ENCODE measurements at places on chromosomes 4 and X. TPM values are rescaled to one million over a fixed set of nuclear protein-coding genes. Genes with fewer than 3 reads are reported as not detected.
A peak's percentile ranks its signal among the peaks of the same experiment; 100 is the strongest.

CENPI gene
- 20.3 TPM for total RNA-seq

GRCh38 chr4:66741081-66741480 lies 804.2 kb downstream of the CENPC start:
- no peak for DNase-seq

DNA sequence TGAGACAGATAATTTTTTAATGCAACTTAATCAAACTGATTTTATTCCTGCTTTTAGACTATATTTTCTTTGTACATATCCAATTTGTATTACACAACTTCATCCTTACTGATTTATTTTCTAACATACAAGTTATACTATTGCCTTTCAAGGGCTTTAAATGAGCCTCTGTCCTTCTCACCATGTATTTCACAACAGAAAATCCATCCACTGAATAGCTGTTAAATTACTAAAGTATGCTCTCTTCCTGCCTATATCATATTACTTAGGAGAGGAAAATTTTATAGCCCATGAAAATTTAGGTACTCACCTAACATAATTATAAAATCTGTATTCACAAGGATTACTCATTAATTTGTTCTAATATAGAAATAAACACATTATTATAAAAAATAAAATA lies 528.6 kb downstream of the ANKRD50 start:
- no peak for DNase-seq

- no peak for DNase-seq
These were observed 188.0 kb upstream of the PACRGL start for GRCh38 chr4:20512033-20512792.

DNA sequence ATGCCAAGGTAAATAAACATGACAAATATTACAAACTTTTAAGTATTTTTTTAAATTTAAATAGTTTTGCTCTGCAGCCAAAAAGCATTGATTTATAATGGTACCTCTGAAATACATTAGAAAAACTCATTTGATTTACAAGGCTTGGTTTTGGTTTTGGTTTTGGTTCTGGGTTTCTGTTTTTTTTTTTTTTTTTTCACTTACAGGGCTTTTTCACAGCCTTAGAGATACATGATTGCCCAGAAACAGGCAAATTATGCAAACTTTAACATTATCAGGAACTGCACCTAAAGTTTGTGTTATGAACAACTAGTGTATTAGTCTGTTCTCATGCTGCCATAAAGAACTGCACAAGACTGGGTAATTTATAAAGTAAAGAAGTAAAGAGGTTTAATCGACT lies 196.4 kb upstream of the DDX53 start:
- DNase-seq = no peak

NHS gene
- total RNA-seq = 2.6 TPM

GRCh38 chrX:24610516-24610915 lies 36.6 kb downstream of the PCYT1B start:
- no peak for DNase-seq

CSAG2 gene
- not detected for total RNA-seq

- no peak for DNase-seq
These were observed 23.4 kb upstream of the STBD1 start for GRCh38 chr4:76282941-76283689.

- DNase-seq = no peak
These were observed 69.5 kb upstream of the GABRA3 start for GRCh38 chrX:152520653-152521052.

GAB1 gene
- total RNA-seq = 16.1 TPM

DNA sequence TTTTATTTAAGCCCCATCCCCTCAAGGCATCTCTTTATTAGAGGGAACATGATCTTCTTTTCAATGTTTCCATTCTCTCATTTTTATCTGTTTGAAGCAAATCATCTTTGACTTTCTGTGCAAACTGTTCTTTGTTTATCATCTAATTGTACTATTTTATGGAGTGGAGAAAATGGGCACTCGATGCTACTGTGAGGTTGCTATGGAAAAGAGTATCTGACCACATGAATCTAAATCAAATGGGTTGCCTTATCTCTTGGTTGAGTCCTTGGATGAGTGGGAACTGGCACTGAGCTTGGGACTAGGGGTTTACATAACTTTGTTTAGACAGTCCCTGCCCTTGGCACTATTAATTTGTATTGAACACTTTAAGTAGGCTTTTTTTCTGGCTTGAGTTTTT lies 9.1 kb downstream of the OCRL start:
- no peak for DNase-seq

P2RY10 gene
- total RNA-seq = not detected

DNA sequence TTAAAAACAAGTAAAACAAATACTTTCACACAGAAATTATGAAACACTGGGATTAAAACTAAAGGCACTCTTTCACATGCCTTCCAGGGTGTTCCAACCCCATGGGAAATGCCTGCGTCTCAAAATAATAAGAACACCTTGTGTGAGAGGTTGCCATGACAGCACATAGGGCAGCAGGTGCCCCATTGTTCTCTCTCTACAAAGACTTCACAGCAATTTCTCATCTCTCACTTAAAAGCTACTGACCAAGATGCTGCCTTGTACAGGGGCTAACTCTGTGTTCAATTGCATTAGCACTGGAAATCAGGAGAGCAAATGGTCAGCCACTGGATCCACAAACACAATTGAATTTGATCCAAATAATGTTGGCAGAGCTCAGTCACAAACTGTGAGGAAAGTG lies 102.5 kb upstream of the GALNTL6 start:
- no peak for DNase-seq

- no peak for DNase-seq
These were observed 1056.7 kb downstream of the STIM2 start for GRCh38 chr4:27917381-27917780.

GRCh38 chr4:159232465-159233106 lies 129.7 kb downstream of the RAPGEF2 start:
- no peak for DNase-seq

HTRA3 gene
- 1.3 TPM for total RNA-seq

RIPPLY1 gene
- not detected for total RNA-seq

- no peak for DNase-seq
These were observed 25.1 kb downstream of the ADAD1 start for GRCh38 chr4:122403861-122404260.

DNA sequence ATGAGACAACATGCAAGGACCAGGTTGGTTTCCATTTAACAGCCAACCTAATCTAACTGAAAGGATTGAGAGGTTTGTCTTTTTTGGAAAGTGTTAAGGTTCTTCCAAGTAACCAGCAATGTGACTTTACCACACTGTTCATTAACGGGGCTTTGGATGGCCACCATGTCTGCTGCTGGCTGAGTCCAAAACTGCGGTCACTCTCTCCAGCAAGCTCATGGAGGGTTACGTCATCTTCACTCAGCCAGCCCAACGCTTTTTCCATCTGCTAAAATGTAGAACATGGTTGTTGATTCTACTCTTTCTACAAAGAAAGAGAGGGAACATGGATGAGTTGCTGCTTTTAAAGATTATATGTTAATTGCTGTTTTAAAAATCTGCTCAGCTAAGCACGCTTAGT lies 11.0 kb downstream of the PKD2 start:
- peak; percentile 70 for DNase-seq

DNA sequence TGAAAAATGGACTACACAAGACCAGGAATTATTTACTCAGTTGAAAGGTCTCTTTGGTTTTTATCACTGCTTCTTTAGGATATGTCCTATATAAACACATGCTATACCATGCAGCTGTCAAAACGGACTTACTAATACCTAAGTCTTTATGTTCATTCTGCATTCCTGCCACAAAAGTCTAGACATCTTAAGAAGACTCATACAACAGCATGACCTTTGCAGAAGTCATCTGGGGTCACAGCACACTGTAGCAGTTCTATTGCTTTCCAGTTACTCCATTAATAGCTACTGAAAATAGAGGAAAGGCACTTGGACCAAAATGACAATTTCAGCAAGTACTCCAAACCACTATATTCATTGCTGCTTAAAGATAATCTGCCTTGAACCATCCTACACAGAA lies 53.2 kb downstream of the DDX60 start:
- no peak for DNase-seq

FBXL5 gene
- total RNA-seq = 157 TPM

DNA sequence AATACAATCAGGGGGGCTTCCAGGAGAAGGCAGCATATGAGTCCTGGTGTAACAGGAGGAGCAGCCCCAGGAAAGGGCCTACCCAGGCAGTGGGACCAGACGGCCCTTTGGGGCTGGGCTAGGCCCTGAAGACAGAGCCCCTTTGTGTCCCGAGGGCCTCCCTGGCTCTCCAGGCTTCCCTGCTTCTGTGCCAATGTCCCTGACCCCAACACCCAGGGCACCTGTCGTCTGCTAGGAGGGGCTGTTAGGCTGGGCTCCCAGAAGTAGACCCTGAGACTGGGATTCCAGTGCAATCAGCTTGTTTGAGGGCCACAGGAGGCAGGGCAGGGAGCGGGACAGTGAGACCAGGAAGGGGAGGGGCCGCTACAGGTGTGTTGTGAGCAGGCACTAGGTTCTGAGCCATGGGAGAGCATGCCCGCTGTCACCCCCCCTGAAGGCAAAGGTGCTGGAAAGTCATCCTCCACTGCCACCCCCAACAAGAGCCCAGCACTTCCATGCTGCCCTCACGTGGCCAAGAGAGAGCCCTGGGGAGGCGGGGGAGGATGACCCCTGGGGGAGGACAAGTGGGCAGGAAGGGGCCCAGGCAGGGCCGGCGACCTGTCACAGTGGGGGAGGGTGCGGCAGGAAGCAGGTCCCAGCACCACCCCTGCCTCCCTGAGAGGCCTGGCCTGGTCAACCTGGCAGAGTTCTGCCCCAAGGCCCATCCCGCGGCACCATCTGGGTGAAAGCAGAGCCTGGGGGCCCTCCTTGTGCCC lies 64.8 kb downstream of the ADRA2C start:
- DNase-seq = no peak

GRCh38 chr4:48243887-48244286 lies 25.8 kb downstream of the TEC start:
- no peak for DNase-seq

Measured in fibroblast of villous mesenchyme (primary cell).